ENCODE measurements at places on chromosomes 13 and 19. TPM values are rescaled to one million over a fixed set of nuclear protein-coding genes. Genes with fewer than 3 reads are reported as not detected.

PSG7 gene
- total RNA-seq, result not detected

DNA sequence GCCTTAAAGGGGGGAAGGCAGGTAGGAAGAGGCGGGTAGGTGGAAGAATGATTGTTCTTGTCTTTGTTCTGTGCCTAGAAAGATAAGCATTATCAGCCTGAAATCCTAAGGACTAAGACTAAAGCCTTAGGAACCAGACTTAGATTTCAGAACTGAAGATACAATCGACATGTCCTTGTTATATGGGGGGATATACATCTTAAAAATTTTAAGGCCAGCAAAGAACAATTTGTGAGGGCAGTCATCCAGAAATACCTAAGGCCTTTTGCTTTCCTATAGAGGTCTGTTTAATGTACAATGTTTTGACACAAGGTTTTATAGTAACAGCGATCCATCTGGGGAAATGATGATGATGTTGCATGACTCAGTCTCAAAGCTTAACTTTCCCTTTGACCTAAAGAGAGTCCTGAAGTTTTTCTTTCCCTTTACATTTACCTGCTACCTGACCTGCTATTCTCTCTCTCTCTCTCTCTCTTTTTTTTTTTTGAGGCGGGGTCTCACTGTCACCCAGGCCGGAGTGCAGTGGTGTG lies 20.2 kb upstream of the CEACAM6 start:
- no peak for DNase-seq

- no peak for DNase-seq
Measured at GRCh38 chr13:21741396-21741979, 70.6 kb downstream of the FGF9 start.

DNA sequence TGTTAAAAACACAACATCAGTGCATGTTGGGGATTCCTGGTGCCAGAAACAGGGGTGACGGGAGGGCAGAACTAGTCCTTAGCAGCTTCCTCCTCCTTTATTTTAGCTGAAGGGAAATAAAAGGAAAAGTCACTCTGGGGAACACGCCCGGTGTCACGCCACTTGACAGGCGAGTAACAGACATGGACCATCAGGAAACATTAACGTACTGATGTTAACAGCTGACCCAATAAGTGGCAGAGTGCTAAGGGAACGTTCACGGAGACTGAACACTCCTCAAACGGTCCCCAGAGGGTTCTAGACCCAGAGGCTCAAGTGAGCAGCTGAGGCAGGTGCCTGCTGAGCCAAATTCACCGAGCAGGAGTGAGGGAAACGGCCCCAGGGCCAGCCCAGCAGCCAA lies 13.9 kb upstream of the EIF3G start:
- no peak for DNase-seq

GRCh38 chr19:48842789-48843162 lies 6.5 kb upstream of the HSD17B14 start:
- peak; percentile 19 for DNase-seq

DNA sequence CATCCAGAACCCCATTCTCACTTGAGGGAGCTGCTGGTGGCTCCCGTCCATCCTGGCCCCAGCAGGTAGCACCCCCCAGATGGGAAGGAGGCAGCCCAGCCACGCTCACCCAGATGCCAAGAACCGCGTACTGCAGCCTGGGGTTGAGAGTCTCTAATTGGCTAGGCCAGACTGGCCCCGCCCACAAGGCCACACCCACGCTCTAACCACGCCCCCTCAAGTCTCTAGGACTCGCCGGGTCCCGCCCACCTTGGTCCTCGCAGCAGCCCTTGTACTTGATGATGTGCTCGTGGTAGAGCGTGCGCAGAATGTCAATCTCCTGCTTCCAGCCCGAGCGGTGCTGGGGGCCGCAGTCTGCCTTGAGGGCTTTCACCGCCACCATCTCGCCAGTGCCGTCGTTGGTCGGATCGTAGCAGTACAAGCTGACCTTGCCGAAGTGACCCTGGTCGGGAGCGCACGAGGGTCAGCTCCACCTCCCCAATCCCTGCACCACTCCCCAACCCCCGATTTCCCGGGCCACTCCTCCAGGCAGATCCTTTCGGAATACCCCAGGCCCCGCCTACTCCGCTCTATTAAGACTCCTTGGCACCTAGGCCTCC lies 14.5 kb upstream of the ICAM3 start:
- no peak for DNase-seq

DNA sequence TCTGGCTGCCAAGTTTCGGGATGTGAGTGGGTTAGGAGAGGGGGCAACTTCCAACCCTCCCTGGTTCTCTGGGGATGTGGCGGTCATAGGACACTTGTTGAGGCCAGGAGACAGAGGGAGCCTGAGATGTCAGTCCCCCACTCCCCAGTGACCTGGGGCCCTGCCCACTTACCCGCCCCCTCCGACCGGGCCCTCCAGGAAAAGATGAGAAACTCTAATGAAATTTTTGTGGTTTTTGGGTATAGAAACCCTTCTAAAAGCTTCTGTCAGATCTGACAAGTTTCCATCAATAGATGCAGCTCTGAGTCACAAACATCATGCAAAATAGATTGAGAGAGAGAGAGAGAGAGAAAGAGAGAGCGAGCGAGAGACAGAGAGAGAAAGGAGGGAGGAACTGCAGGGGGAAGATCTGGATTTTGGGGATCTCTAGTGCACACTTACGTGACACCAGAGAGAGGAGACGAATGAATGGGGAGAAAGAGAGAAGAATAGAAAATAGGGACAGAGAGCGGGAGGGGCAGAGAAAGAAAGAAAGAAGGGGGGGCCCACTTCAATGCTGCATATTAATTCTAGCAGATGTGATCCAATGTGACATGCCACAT lies 94.0 kb downstream of the PTPRS start:
- DNase-seq, result no peak

CYP2B6 gene
- 0.20 TPM for total RNA-seq

DNA sequence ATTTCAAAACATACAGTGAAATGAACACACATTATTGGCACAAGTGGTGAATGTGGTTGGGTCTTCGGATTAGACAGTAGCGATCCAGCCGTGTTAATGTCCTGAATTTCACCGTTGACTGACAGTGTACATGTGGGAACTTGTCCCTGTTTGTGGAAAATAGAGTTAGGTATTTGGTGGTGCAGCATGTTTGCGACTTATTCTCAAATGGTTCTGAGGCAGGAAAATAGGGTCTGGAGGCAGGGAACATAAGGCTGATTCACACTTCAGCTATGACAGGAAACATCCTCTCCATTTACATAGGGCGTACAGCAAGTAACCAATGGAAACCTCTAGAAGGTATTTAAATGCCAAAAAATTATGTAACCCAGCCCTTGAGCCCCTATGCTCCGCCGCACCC lies 4.2 kb downstream of the LGALS7B start:
- peak; percentile 50 for DNase-seq

KLK14 gene
- total RNA-seq, result 9.5 TPM

DNA sequence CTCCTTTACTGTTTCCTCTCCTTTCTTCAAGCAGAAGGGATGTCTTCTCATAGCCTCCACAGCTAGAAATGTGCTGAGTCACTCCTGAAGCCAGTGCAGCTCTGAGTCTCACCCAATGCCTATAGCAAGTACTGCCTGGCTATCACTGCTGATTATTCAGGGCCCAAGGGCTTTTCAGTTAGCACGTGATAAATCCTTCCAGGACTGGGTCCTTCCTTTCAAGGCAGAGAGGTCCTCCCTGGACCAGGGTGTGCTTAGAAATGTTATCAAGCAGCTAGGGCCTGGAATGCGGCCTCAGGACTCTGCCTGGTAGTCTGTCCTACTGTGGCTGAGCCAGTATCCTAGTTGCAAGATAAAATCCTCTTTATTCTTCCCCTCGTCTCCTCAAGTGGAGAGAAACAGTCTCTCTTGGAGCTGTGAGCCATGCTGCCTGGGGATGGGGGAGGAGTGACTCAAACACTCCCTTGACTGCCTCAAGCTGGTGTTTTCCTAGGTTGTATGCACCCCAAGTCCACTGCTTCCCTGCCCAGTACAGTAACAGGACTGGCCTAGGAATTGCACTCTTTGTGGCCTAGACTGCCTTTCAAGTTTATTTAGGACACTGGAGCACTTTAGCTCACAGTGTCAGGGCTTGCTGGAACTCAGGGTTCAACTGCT lies 198.7 kb upstream of the SERP2 start:
- DNase-seq, result no peak

GRCh38 chr13:31174018-31174417 lies 12.3 kb upstream of the HSPH1 start:
- DNase-seq, result no peak

- DNase-seq, result no peak
Measured at GRCh38 chr19:18948075-18948975, 7.3 kb upstream of the HOMER3 start.

FPR1 gene
- total RNA-seq, result 9.5 TPM
